Regular cardiac myocyte (primary cell): ENCODE measurements at places on chromosomes 7 and 10. TPM values are rescaled to one million over a fixed set of nuclear protein-coding genes. Genes with fewer than 3 reads are reported as not detected.

Gene AKR1C8
- not detected in 2 replicates for total RNA-seq

Gene ACTL6B
- total RNA-seq: not detected in 2 replicates

Gene ELFN1
- total RNA-seq: 0.38 and 0.56 TPM in 2 replicates

Gene ELMO1
- 0.28 and 0.38 TPM in 2 replicates for total RNA-seq

Gene IFIT1B
- total RNA-seq: not detected in 2 replicates

Gene SLC39A12
- total RNA-seq: not detected in 2 replicates

Gene FKBP9
- total RNA-seq: 179 and 345 TPM in 2 replicates

Gene STK32C
- 6.8 and 6.9 TPM in 2 replicates for total RNA-seq

Gene TACC2
- 1.1 and 3.6 TPM in 2 replicates for total RNA-seq

Gene EN2
- total RNA-seq: not detected in 2 replicates

Gene CRPPA
- 2.0 and 2.5 TPM in 2 replicates for total RNA-seq

Gene GIGYF1
- 9.8 and 13.2 TPM in 2 replicates for total RNA-seq

Gene GNAT3
- total RNA-seq: 0.28 and 0.58 TPM in 2 replicates

Gene PLCE1
- total RNA-seq: 1.2 and 1.4 TPM in 2 replicates

Gene WNT8B
- not detected in 2 replicates for total RNA-seq

Gene SORCS1
- total RNA-seq: not detected in 2 replicates
